ENCODE measurements at places on chromosomes 3 and 15.

DNA sequence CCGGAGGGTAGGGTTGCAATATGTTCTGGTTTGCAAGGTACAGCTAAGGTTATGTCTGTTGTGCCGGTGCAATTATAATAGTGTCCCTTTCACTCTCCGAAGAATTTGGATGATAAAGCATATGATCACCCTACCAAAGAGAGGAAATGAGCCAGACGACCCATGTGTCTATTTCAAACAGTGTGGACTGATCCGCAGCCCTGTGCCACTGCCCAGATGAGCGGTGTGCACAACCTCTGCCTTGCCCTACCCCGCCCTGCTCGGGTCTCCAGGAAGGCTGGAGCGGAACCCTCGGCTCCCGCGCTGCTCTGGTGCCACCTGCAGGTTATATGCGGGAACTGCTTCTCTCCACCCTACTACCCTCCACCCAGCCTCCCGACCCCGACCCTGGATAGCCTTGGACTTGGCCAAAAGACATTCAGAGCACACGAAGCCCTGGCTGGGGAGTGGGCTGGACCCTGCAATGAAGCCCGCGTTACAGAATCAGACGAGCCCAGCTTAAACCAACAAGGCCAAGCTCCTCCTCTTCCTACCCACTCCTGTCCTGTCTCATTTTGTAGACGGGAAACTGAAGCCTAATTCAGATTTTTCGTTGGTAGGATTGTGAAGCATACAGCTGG lies 68.4 kb upstream of the CHRNB4 start:
- DNase-seq: no peak

GRCh38 chr15:49989498-49989897 lies 129.5 kb downstream of the ATP8B4 start:
- no peak for DNase-seq

GRCh38 chr15:101651554-101652097 lies 555 bp downstream of the TM2D3 start:
- no peak for DNase-seq

DNA sequence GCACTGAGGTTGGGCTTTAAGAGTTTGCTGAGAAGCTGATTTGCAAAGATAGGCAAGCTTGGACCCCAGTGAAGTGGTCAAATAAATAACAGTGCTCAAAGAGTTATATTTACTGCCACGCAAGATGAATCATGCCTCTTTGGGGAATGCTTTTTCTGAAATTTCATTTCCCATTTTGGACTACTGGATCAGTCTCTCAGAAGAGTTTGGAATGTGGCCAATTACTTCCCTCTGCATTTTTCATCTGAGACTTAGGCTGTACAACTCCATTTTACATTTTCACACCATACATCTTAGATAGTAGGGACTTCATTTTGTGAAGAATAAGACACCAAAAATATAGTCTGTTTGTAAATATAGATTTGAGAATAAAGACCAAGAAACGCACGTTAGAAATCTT lies 419.7 kb downstream of the FGF12 start:
- DNase-seq: no peak

- no peak for DNase-seq
These were observed 1.2 kb upstream of the MLF1 start for GRCh38 chr3:158569794-158570193.

GRCh38 chr3:64011685-64012084 lies 11.6 kb downstream of the PSMD6 start:
- no peak for DNase-seq

DNA sequence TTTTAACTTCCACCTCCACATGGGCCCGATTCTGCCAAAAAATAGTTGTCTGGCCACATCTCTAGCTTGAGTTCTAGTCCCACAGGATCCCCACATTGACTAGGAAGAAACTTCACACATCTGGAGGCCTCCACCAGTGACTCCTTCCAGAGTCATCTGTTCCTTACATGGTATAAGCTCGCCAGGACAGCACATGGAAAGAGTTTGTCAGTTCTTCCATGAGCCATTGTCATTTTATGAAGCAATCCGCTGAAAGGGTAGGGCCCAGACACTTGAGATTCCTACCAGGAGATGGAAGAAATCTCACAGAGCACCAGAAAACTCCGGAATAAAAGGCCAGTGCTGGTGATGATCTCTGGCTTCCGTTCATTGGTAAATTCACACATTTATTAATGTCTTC lies 350.5 kb upstream of the ICE2 start:
- DNase-seq: no peak

DNA sequence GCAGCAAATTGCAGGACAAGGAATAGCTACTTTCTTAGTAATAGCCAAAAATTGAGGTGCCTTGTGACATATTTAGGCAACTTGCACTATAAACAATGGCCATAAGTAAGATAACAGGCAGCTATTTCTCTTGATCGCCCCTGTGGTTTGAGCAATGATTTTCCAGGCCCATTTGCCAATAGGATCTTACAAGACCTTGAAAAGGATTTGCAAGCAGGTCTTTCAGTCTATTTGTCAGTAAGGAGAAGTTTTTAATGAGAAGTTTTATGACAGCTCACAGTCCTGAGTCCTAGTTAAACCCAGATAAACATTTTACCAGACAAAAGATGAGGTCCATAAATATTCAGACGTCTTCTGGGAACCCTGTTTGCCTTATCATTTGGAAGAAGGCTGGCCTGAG lies 645.5 kb downstream of the RBMS3 start:
- no peak for DNase-seq

DNA sequence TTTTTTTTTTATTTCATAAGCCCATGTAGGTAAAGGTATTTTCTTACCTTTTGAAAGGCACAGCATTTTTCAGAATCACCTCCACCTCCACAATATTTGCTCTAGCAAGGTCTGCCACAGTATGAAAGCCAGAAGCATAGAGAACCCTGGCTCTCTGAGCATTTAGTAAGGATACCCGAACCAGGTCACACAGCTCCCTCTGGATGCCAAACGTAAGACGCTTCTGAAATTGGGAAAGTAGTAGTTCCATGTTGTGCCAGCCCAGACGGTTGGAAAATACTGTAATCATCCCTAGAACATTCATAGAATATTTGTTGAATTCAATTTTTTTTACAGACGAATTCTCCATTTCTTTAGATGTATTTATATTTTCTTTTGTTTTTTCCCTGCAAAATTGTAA lies 52.4 kb downstream of the POLQ start:
- DNase-seq: no peak

DNA sequence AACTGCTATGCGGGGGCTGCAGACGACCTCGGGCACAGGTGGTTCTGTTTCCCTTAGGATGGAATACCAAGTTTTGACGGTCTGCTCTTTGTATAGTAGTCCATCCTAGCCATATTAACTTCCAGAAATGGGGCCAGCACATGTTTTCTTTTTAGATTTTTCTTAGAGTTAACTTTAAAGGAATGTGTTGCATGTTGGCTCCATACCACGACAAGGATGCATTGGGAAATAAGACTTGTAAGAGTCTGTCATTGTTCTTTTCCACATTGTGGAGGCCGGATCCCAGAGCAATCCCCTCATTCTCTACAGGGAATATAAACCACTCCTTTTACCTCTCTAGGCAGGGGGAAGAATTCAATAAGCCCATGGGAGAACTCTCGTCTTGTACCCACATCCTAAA lies 87.1 kb upstream of the PLSCR4 start:
- DNase-seq: no peak

DNA sequence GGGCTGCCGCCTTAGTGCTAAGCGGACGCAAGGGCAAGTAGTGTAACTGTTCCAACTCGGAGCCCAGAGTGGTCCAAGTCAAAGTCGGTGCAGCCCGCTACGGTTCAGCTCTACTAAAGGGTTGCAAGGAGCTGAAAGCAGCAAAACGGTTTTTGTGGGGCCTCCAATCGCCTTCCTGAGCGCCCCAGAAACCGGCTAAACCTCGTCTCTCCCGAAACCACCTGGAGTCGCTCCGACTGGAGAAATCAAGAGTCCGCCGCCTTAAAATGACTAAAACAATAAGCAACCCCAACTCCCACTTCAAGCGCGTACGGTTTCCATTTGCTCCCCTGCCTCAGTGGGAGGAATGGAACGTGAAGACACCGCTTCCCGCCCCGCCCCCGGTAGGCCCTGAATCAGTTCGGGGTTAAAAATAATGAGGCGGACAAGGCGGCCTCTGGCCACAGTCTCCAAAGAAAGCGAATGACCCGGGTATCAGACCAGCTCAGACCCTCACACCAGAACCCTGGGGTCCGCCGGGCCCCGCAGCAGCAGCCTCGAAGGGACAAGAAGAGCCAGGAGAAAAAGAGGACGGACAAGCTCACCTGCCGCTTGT lies 401 bp downstream of the SEC11A start:
- DNase-seq: no peak

- DNase-seq: no peak
These were observed 54.8 kb downstream of the ANAPC13 start for GRCh38 chr3:134430950-134431445.

- DNase-seq: no peak
These were observed 604 bp upstream of the TJP1 start for GRCh38 chr15:29822684-29823459.

- no peak for DNase-seq
These were observed 47.2 kb downstream of the SPTSSB start for GRCh38 chr3:161323926-161324621.

DNA sequence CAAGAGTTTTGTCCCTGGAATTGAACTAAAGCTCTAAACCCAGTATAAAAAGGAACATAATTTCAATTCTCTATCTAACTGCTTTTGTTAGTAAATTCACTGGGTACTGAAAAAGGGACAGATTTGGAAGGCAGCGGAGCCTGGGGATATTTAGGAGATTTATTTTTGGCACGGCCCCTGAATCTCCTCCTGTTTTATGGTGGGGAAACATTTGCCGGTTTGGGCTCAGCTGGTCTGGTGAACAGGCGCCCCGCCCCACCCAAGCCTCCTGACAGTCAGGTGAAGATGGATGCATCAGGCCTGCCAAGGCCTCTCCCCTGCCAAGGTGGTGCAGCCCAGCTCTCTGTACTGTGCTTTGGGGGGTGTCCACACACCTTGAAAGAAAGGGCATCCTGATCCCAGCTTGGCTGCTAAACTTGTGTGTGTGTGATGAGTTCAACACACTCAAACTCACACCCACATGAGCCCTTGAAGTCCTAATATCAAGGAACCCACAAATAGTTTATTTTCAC lies 46.3 kb downstream of the EBLN2 start:
- no peak for DNase-seq
